ENCODE measurements at places on chromosomes 1 and 21. TPM values are rescaled to one million over a fixed set of nuclear protein-coding genes. Genes with fewer than 3 reads are reported as not detected.

DNA sequence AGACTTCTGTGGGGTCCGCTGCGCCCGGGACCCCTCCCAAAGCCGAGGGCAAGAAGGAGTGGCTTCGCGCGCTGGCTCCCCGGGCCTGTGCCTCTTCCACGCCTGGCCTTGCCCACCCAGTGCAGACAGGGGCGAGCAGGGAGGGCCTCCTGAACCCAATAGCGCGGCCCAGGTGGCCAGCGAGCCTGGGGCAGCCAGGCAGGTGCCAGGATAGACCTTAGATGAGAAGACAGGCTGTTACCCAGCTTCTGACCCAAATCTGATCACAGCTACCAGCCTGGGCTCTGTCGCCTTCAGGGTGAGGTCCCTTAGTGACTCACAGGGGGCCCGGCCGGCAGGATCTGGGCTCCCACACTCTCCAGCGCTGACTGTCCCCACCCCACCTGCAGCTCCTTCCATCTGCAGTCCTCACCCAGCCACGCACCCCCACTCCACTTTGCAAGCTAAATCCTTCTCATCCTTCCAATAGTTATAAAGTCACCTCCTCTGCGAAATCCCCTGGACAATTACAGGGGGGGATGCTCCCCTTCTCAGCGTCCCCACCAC is 9.6 kb downstream of the CLEC20A start:
- H3K36me3 ChIP-seq, result no peaks in the 10 kb centered on the region
- H3K27ac ChIP-seq, result no peak overlapping the region
- H3K4me1 ChIP-seq, result peaks cover 15% of the 10 kb centered on the region
- no peak for DNase-seq

The TENT5C gene
- total RNA-seq, result 13.7 TPM

DNA sequence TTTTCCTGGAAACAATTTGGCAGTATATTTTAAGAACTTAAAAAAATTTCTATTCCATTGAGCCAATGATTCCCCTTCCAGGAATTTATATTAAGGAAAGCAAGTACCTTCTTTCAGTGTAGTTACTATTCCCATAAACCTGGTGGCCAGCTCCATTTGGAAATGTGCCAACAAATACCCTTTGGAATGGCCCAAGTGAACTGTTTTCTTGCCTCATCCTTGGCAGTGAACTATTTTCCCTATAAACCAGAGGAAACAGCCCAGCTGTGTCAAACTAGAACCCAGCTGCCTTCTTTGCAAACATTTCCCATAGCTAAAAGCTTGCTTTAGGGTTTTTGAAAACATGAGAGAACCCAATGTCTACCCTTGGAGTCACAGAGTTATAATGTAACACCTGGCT is 496.9 kb downstream of the NEGR1 start:
- no peak overlapping the region for H3K27ac ChIP-seq
- H3K4me3 ChIP-seq, result no peak overlapping the region
- H3K4me1 ChIP-seq, result no peaks in the 10 kb centered on the region
- H3K36me3 ChIP-seq, result no peaks in the 10 kb centered on the region

The DMBX1 gene
- total RNA-seq, result not detected

The COL6A2 gene
- total RNA-seq, result 269 TPM

The SPRR5 gene
- not detected for total RNA-seq

DNA sequence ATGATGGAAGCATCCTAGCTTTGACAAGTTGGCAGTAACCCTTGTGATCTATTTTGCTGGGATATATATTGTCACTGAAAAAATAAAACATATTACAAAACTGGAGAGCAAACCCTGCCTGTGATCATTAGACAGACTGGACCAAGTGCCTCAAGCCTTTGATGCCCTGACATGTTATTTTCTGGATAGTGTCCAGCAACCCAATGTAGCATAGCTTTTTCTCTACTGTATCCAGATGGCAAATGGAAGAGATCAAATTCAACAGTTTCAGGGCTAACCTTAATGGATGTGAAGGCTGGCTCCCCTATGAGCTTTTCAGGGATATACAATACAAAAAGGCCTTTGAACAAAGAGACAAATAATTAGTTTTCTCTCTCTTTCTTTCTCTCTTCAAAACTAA is 25.1 kb downstream of the WARS2 start:
- no peak for DNase-seq
- no peaks in the 10 kb centered on the region for H3K4me1 ChIP-seq
- no peaks in the 10 kb centered on the region for H3K27me3 ChIP-seq
- H3K27ac ChIP-seq, result no peak overlapping the region

The OPTC gene
- not detected for total RNA-seq

DNA sequence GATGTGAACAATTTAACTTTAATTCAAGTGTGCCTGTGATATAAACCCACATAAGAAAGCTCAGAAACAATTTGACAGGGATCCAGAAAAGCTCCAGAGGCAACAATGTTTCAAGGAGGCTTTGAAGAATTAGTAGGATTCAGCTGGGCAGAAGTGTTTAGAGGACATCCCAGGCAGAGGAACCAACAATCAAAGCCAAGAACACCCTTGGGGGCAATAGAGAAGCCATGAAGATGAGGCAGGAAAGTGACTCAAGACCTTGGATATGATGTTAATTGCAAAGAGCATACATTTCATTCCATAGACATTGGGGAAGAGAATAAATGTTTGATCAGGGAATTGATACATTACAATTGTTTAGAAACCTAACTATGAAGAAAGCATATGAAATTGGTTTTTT is 280.3 kb downstream of the LTN1 start:
- no peaks in the 10 kb centered on the region for H3K36me3 ChIP-seq
- no peak overlapping the region for H3K27ac ChIP-seq
- DNase-seq, result no peak
- H3K4me1 ChIP-seq, result no peaks in the 10 kb centered on the region
- no peak overlapping the region for H3K4me3 ChIP-seq
- no peaks in the 10 kb centered on the region for H3K27me3 ChIP-seq

The RNU11 gene
- total RNA-seq, result not detected

DNA sequence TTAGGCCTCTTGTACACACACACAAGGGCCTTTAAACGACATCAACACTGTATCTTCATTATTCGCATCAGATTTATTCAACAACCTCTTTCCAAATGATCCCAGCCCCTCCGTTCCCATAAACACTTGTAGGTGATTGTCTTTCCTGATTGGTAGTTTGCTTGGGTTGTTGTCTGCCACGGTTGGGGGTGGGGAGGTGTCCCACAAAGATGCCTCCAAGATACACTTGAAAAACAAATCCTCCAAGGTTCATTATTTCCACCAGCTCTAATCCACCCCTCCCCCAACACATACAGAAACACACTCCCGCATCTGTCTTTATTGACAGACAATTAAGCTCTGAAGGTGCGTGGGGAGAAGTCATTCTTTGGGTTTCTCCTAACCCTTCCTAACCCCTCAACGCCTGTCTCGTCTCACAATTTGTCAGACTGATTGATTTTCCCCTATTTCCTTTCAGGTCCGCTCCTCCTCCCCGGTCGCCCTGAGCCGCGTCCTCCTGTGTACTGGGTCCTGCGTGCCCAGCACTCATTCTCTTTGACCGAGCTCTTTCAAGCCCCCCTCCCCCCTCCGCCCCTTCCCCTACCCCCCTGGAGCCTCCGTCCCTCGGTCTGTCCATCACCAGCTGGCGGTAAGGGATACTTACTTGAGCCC is 1.4 kb downstream of the WDR26 start:
- peaks cover 26% of the 10 kb centered on the region for H3K36me3 ChIP-seq
- H3K27ac ChIP-seq, result peak overlapping the region; percentile 98
- H3K27me3 ChIP-seq, result no peaks in the 10 kb centered on the region
- DNase-seq, result no peak

All from upper lobe of right lung (tissue), 1 donor.